Activated CD4-positive, CD25-positive, alpha-beta regulatory T cell treated with anti-CD3 and anti-CD28 coated beads, Interleukin-2, amount 50 U/mL, for 16 hours (primary cell): ENCODE measurements at places on chromosomes 5 and 9.

DNA sequence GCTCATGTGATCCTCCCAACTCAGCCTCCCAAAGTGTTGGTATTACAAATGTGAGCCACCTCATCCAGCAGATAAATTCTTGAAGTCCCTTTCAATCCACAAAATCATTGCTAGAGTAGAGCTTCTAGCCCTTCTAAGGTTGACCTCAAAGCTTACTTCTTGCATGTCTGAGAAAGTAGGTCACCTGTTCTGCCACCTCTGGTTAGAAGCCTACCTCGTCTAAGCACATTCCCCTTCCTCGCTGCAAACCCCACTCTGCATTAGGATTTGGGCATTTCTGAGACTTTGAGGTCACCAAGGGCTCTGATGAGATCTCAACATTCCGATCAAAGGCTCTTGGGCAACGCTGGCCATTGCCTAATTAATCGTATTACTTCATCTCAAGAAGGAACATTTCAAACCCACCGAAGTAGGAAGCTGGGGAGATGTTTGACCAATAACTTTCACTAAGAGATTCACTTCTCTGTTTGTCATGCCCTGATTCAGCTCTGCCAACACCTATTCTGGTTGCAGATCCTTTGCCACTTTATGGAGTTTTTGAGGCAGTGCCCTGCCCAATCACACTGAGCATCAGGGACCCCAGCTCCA is 8.6 kb downstream of the ADAM19 start:
- DNase-seq = no peak

GRCh38 chr5:168780888-168781287 is 201.7 kb upstream of the PANK3 start:
- no peak for DNase-seq

DNA sequence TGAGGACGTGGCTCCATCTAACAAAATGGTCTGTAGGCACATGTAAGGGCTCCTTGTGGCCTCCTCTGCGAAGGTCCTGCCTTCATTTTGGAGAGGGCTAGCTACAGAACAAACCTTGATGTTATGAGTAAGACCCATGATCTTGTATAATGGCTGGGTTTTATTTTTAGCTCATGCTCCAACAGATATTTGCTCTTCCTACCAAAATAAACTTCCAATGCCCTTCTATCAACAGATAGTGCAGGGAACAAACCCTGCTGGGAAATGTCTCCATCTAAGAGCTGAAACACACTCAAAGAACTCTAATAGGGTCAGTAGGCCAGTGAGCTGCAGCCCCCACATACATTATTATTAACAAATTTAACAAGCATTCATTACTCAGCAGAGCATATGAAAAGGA is 189.5 kb downstream of the LURAP1L start:
- no peak for DNase-seq

GRCh38 chr5:98248949-98249348 is 524.5 kb upstream of the RGMB start:
- no peak for DNase-seq

DNA sequence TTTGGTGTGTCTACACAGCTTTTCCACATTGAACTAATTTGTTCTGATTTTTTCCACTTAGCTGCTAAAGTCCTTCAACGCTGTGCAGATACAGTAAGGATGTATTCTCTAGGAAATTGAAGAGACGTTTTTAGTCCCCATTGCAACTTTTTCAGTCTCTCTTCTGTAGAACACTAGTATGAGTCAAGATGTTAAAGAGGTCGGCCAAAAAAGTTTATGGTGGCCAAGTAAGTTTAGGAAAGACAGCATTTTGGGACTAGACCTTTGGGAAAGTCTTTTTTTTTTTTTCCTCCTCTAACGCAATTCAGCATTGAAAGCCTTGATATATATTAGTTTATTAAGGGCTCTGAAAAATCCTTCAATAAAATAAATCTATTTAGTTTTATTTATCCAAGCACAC is 243.5 kb upstream of the FBXL7 start:
- DNase-seq = no peak

DNA sequence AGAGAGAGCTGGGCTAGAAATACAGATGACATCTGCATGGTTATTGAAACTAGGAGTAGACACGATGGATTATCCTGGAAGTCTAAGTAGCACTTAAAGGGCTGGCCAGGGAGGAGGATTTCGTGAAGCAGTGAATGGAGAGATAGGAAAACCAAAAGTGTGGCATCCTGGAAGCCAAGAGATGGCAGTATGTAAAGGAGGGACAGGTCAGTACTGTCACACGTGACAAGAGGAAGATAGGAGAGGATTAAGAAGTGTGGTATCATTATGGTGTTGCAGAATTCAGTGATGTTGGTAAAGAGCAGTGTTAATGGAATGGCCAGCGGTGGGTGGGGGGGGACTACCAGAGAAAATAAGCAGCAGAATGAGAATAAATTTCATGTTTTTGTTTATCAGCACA is 11.7 kb downstream of the RAD23B start:
- no peak for DNase-seq

- DNase-seq = no peak
These were observed 118.8 kb downstream of the GALNT10 start for GRCh38 chr5:154309371-154309745.

DNA sequence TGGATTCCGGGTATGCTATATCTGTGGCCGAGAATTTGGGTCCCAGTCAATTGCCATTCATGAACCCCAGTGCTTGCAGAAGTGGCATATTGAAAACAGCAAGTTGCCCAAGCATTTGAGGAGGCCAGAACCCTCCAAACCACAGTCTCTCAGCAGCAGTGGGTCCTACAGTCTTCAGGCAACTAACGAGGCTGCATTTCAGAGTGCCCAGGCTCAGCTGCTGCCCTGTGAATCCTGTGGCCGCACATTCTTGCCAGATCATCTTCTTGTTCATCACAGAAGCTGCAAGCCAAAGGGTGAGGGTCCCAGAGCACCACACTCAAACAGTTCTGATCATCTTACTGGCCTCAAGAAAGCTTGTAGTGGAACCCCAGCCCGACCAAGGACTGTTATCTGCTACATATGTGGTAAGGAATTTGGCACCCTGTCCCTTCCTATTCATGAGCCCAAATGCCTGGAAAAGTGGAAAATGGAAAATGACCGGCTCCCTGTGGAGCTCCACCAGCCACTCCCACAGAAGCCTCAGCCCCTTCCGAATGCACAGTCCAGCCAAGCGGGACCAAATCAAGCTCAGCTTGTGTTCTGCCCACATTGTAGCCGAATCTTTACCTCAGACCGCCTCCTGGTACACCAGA is 23.0 kb downstream of the ZNF474 start:
- no peak for DNase-seq

GRCh38 chr9:6109986-6110385 is 94.6 kb upstream of the RANBP6 start:
- DNase-seq = no peak
